KG1 (cell line): ENCODE measurements at places on chromosomes 7 and 10.

DNA sequence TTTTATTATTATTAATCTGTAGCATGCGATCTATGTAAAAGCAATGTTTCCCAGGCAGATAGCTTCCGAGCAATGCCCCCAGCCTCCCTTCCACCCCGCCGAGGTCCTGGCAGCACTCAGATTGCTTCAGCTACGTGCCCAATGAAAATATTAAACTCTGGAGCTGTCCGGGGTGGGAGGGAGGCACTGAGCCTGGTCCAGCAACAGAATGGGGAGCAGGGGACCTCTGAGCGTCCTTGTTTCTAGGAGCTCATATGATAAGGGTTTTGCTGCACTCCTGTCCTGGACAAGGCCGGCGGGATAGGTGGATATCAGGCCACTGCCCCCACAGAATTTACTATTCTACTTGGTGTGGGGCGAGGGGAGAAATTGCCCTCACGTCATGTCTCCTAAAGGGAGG lies 44.5 kb upstream of the CDK1 start:
- no peak for DNase-seq

DNA sequence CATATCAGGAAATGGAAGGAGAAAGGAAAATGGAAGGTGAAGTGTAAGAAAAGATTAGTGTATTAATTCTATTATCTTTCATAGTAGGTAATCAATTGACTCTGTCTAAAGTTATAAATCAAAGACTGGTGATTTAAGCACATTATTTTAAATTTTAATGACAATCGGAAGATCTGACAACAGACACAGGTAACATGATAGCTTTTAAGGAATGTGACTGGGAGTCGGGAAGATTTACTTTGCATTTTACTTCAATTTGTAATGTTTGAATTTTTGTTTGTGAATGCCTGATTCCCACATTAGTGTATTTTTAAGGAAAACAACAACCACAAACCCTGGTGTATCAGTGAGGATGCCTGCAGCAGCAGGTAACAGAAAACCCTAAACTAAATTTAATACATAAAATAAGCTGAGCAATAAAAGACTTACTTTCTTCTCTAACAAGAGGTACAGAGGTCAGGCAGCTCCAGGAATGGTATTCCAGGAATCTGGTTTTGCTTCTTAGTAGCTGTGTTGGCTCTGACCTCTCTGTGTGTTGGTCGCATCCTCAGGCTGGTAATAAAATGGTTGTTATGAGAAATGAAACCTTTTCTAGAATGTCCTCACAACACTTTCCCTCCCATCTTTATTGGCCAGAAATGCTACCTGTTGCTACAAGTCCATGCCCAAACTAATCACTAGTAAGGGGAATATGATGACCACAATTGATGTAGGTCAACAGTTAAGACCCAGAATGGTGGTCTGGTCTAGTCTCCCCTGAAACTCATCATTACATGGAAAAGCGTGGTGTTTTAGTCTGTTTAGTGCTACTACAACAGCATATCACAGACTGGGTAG lies 12.2 kb downstream of the DNAJB9 start:
- no peak for DNase-seq

DNA sequence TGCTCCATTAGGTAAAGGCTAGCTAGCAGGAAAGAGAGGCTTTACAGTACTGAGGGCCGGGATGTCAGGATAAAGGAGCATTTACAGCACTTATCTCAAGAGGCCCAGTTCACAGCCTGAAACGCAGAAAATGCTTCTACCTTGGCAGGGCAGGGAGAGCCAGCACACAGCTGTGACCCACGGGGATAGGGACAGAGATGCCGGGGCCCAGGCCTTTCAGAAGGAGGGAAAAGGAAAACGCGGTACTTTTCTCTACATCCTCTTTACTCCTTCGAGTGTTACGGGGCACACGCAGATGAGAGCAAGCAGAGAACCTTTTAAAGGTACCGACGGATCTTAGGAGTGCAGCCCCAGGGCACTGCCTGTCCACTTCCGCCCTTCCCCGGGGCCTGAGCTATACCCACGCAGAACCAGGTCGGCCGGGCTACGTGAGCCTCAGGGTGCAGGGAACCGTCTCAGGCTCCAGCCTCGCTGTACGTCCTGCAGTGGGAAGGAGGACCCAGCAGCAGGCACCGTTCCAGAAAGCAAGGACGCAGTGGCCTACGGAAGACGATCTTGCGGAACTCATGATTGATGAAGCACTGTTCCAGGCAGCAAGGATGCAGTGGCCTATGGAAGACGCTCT lies 232.3 kb downstream of the ELFN1 start:
- no peak for DNase-seq

DNA sequence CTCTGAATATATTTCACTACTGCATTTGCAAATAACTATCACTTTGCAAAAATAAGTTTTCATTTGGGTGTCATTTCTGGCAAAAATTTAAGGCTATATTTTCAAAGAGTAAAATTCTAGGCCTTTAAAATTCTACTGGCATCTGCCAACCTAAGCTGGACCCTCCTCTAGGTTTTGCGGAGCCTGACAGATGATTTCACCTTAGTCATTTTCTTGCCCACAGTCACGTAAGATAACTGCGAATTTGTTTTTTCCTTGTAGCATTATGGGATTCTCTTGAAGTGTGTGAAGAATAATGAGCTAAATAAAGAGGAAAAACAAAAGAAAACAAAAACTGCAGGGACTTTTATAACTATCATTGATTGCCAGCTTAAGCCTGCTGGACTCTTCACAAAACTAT lies 7.8 kb downstream of the MEOX2 start:
- no peak for DNase-seq

GRCh38 chr10:79072994-79073645 lies 4.4 kb downstream of the ZMIZ1 start:
- DNase-seq, result no peak

DNA sequence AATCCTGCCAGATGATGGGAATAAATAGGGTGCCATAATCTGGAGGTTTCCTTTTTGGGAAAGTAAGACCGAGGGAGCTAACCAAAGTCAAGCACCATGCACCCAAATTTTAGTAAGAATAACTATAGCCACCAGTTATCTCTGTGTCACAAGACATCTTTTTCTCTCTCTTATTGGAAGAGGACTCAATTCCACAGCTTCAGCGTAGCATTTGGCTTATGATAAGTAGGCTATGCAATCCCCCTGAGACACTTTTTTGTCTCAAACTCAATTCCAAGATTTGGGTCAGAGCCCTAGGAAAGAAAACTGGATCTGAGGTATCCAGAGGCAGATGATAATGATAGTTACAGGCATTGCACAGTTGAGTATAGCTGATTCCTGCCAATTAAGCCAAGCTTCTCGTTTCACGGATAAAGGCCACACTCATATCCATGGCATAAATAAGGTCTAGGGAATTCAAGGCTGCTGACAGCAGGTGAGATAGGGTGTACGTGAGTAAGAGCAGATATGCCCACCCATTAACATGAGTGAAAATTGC lies 425.2 kb upstream of the CNTNAP2 start:
- DNase-seq, result no peak

DNA sequence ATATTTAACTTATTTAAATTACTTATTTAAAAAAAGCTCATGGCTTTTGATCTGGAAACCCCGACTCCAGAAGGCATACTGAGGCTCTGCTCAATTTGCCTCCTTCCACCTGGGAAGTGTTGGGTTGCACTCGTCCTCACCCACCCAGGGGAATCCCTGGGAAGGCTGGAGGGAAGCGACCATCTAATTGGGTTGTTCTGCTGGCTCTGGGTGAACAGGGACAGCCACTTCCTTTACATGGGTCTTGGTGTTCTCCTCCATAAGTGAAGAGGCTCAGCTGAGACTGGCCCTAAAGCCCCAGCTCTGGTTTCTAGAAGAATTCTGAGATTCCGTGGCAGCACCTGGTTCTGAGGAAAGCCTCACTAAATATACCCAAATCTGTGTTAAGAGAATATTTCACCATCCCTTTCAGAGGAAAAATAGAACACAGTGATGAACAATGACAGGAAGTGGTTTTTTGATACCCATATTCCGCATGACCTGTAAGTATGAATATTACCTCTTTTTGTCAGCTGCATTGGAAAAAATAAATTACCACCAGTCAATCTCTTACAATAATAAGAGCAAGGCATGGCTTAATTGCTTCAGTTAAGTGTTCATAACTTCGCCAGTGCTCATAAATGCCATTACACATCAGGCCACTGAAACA lies 131.1 kb upstream of the SHH start:
- DNase-seq, result no peak

DNA sequence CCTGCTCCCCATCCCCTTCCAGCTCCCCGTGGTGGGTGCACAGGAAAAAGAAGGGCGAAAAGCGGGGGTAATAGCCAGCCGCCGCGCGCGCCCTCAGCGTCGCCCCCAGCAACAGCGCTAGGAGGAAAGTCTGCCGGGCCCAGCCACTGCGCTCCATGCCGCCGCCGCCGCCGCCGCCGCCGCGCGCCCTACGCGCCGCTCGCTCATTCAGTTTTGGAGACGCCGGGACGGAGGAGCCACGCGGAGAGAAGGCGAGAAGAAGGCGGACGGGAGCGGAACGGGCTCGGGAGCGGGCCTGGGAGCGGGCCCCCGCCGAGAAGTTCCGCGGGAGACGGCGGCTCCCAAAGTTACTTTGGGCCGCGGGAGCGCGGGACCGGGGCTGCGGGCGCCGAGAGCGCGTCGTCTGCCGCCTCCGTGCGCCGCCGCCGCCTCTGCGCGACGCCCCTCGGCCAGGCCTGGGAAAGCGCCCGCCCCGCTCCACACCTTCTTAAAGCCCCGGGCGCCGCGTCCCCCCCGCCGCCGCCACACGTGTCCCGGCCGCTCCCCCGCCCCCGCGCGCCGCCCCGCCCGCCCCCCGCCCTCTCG lies at the start of gene RELN:
TSS of gene RELN (minus strand) at position 459 of the 585 bp plus-strand sequence. CDS start at position 157, 302 bp downstream.
- DNase-seq, result no peak

- DNase-seq, result no peak
Measured at GRCh38 chr7:129990403-129991192, 37.8 kb upstream of the UBE2H start.

- DNase-seq, result no peak
Measured at GRCh38 chr10:25978771-25979170, 44.7 kb downstream of the MYO3A start.

- DNase-seq, result no peak
Measured at GRCh38 chr10:47383261-47384147, 589 bp downstream of the ZNF488 start.

DNA sequence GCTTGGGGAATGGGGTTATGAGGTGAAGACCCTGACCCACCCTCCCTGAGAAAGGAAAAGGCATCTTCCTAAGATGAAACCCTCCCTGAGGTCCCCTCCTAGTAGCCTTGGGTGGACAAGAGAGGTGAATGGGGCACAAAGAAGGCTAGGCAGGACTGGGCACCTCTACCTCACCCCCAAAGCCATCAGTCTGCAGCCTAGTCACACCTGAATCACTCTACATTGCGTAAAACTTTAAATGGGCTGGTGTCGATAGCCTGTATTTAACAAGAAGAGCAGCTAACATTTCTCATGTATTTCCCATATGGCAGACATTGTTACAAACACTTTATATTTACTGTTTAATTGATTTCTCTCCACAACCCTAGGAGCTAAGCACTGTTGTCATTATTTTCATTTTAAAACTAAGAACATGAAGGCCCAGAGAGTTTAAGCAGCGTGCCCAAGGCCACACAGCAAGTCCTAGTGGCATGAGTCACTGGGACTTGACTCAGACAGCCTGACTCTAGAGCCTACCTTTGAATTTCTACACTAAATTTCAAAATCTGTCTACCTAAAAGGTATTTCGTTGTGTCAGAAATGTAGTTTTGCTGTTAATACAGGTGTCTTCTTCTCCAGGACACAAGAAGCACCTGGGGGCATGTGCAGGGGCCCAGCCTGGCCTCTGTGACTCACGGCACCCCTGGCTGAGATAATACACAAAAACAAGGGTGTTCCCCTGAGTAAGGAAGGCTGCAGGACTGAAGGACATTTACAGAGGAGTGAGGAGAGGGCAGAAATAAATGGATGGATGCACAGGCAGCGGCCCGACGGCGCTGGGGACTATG lies 3.4 kb downstream of the AOC1 start:
- no peak for DNase-seq

DNA sequence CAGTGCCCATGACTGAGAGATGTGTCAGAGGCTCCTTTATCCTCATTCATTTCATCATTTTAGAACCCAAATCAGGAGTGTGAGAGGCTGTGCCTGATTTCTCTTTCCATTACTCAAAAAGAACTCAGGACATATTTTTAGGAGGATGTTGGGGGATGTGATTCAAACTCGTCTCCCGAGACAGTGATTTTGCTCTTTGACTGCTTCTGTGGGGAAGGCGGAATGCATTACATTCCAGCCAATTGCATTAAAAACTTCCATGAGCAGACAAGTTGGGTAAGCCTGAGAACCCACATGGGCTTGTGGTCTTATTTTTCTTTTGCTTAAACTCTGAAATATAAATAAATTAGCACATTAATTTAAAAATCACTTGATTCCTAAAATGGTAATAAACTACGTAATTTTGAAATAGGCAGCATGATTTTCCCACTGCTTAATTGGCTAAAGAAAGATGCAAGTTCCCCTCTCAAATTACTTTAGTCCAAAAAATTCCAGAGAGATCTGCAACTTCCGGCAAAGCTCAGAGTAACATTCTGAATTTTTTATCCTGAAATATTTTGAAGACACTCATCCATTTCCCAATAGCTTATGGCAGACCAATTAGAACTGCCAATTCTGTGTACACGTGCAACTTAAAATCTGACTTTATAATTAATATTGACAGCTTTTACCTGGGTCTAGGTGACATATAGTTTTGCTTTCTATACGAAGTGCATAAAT lies 185.6 kb downstream of the C7orf25 start:
- no peak for DNase-seq

GRCh38 chr7:26898891-26899290 lies 34.5 kb upstream of the SKAP2 start:
- no peak for DNase-seq

DNA sequence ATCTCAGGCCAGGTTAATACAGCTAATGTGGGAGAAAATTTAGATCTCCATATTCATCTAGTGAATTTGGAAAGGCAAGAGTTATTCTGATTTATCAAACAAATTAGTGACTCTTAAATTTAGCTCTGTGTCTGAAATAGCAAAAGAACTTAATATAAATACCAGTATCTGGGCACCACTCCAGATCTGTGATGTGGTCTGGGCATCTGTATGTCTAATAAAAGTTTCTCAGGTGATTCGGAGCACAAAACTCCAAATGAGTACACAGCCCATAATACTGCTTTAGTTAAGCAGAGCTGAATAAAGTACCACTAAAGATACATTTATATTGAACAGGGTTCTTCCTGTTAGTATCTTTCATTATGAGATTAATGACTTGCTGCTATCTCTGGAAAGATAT lies 261.4 kb downstream of the BAMBI start:
- DNase-seq, result no peak

- no peak for DNase-seq
Measured at GRCh38 chr10:124049484-124049883, 43.9 kb downstream of the CHST15 start.

DNA sequence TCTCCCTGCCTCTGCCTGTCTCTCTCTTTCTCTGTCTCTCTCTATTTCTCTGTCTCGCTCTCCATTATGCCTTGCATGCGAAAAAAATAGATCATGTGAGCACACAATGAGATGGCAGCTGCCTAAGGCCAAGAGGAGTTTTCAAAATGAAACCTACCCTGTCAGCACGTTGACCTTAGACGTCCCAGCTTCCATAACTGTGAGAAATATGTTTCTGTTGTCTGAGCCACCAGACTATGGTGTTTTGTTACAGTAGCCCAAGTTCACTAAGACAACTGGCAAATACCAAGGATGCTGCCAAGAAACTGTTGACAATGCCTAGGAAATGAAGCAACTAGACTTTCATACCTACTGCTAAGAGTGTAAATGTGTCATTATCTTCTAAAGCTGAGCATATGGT lies 70.6 kb upstream of the PLXDC2 start:
- DNase-seq, result no peak
